NCI-H187 (cell line): ENCODE measurements at places on chromosomes 3 and 15.

- no peak for DNase-seq
These were observed 124.2 kb downstream of the IMPG2 start for GRCh38 chr3:101195951-101196713.

DNA sequence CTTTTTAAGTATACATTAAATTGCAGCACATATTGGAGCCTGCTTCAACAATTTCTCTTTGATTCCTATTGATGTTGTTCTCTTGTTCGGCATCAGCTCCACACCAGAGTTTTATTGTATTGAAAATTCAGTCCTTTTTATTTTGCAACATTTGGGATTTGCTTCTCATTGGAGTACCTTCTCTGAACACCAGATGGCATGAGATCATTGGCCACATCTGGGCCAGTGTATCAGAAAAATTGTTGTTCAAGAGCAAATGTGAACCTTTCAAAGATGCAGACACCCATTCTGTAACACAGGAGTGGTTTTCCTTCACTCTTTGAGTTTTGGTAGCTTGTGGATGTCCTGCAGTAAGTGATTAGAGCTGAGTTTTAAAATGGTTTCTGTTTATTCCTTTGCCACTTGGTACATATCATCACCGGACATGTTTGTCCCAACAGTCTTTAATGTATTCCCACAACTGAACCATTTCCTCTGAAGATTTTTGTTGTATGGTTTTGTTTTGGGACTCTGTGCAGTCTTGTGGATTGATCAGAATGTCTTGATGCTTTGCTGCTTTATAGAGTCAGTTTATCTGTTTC lies 96.1 kb downstream of the MCTP2 start:
- no peak for DNase-seq

DNA sequence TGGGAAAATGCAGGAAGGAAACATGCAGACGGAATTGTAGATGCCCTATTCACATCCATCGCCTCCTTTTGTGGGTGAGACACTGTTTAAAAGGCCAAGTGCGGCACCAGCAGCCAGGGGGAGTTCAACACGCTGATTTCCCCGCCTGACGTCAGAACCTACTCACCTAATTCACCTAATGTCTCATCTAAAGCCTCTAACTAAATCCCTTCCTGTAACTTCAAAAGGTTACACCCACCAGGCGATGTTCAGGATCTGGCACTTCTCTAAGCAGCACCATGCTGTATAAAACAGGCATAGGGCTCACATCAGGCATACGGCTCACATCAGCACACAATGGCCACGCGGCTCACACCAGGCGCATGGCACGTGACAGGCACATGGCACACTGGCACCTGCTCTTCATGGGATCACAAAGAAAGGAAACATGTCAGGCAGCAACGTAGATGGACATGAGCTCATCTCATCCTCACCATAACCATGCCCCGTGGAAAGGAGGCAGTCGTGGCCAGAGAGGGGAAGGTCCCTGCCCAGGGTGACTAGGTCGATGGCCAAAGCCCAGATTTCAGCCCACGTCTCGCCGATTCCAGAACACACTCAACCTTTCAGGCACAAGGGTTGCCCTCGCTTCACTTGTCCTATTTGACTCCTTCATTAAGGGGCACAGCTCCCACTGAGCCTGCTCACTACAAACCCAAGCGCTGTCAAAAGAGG lies 21.7 kb downstream of the XXYLT1 start:
- no peak for DNase-seq

DNA sequence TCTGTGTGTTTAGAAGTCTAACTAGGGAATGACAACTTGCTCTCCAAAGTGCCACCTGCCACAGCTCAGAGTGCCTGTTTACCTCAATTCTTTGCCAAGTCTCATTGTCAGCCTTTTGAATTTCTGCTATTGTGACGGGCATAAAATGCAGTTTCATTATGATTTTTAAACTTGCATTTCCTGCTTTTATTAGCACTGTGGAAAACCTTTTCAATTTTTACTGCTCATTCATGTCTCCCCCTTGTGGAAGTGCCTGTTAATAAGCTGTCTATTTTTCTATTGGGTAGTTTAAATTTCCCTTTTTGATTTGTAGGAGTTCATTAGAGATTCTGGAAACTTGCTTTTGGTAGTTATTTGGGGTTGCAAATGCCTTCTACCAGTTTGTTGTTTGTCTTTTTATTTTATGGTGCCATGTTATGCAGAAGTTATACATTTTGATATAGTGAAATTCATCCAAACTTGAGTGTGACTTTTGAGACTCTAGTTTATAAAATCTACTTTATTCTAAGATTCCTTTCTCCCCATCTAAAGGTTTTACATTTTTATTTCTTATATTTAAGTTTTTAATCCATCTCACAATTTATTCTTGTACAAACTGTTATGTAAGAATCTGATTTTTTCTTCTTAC lies 53.9 kb upstream of the FRMD4B start:
- DNase-seq, result no peak

GRCh38 chr15:80554560-80554959 lies 140.6 kb upstream of the ABHD17C start:
- DNase-seq, result no peak

DNA sequence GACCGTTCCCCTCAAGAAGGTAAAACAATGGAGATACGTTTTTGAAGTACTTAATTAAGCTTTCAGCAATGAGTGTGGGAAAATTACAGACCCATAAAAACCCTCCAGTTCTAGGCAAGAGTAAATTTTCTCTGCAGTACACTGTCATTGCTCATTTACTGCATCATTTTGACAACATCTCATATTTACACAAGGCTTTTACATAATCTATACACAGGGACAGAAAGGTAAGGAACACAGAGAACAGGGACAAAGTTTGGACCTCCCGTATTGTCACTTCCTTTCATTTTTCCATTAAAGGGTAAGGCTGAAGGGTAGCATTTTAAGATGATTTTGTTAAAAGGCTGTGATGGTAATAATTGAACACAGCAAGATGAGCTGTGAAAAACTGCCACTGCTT lies 7.4 kb upstream of the HGD start:
- DNase-seq, result no peak

- DNase-seq, result no peak
These were observed 476.3 kb downstream of the RBMS3 start for GRCh38 chr3:29757054-29757777.

GRCh38 chr3:127758013-127758412 lies 64.3 kb downstream of the MGLL start:
- no peak for DNase-seq

GRCh38 chr15:87648278-87648677 lies 608.3 kb downstream of the NTRK3 start:
- no peak for DNase-seq

- DNase-seq, result no peak
These were observed 136.9 kb downstream of the TJP1 start for GRCh38 chr15:29685156-29686078.

DNA sequence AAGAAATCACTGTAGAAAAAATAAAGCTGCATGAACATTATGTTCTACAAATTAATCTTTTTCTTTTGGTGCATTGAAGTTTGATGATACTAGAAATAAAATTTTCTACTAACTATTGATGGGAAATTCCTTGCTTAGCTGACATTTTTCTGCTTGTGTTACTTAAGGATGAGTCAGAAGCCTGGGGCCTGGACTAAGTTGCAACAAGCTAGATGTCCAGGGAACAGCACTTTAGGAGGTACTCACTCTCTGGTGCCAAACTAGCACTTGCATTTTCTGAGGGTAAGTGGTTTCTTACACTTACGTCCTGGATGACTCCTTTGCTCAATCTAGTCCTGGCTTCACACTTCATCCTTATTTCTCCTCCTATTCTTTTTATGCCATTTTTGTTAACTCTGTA lies 945.1 kb downstream of the IGSF11 start:
- no peak for DNase-seq

GRCh38 chr3:45775571-45776300 lies 20.6 kb downstream of the SLC6A20 start:
- DNase-seq, result no peak

GRCh38 chr3:100352296-100353231 lies 18.0 kb downstream of the NIT2 start:
- DNase-seq, result no peak

DNA sequence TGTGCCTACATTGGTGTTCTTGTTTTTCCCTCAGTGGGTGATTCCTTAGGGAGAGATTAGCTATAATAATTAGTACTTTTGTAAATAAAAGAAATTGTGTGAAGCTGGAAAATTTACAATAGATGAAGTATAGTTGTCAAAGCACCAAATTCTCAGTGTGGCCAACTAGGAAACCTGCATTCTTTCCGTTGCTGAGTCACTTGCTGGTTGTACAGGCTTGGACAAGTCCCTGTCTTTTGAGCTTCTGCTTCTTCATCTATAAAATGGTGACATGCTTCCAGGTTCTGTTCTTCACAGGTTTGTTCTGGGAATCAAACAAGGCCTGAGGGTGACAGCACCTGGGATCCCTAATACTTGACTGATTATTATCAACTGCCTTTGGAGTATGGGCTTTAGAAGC lies 184.1 kb upstream of the HES1 start:
- no peak for DNase-seq

GRCh38 chr15:75153087-75153486 lies 48.6 kb upstream of the C15orf39 start:
- no peak for DNase-seq

GRCh38 chr3:56126632-56127031 lies 341.6 kb downstream of the ERC2 start:
- no peak for DNase-seq

DNA sequence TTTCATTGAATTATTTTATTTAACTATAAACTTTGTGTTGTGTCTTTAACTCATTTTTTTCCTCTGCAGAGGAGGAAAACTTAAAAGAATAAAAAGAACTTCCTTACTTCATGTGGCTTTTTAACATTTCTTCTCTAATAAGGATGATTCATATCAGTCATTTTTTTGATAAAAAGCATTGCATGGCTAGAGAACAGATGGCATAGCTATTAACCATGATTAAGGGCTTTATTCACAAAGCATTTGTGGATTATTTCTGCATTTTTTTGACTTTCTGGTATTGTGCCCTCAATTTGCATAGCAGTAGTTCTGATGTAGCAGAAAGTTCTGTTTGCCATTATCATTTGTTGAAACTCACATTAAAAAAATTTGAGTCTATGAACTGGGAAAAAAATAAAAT lies 540.8 kb downstream of the SI start:
- no peak for DNase-seq
